ENCODE measurements at places on chromosomes 11 and 22.

GRCh38 chr22:29258407-29259252, 9.2 kb downstream of the RHBDD3 start:
- DNase-seq, result no peak

GRCh38 chr11:99080154-99080553, 59.4 kb downstream of the CNTN5 start:
- no peak for DNase-seq

- DNase-seq, result no peak
Measured at GRCh38 chr11:69546735-69547370, 65.4 kb downstream of the LINC01488 start.

GRCh38 chr22:45430871-45431270, 17.4 kb downstream of the RIBC2 start:
- DNase-seq, result no peak

GRCh38 chr11:10317776-10318526, 13.1 kb downstream of the ADM start:
- no peak for DNase-seq

DNA sequence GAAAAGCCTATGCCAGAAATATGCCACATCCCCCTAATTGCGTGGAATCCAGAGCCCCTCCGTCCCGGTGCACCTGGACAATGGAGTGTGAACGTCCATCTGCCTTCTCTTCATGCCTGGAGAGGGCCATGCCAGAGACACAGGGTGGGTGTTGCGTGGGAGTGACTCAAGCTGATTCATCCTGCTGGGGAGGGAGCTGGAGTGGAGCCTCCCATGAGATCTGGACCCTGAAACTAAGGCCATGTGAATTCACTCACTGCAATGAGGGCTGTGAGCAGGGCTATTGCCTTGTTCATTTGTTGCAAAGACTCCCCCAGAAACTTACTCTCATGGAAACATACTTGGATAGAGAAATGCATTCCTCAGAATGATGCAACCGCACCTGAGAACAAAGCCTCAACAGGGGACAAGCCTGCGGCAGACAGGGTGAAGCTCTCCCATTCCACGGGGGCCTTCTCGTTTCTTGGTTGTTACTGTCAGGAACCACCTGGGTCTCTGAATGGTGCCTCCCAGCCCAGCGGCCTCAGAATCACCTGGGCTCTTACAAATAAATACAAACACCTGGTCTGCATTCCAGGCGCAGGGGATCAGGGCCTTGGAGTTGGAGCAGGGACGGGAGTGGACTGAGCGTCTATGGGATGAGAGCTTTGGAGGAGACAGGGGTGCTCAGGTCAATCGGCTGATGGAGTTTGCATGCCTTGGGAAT, 1031.2 kb downstream of the BRD1 start:
- DNase-seq, result no peak

DNA sequence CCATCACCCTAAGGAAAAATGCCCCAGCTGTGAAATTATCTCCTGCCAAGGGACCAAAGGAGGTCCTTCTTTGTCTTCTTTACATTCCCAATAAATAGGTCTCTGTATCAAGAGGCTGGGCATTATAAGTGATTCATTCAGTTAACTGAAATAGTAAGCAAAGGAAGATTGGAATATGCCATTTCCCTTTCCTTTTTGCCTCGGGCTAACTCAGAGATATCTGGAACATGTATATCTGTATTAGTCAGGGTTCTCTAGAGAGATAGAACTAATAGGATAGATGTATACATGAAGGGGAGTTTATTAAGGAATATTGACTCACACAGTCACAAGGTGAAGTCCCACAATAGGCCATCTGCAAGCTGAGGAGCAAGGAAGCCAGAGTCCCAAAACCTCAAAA, 15.3 kb upstream of the CWF19L2 start:
- DNase-seq, result no peak

DNA sequence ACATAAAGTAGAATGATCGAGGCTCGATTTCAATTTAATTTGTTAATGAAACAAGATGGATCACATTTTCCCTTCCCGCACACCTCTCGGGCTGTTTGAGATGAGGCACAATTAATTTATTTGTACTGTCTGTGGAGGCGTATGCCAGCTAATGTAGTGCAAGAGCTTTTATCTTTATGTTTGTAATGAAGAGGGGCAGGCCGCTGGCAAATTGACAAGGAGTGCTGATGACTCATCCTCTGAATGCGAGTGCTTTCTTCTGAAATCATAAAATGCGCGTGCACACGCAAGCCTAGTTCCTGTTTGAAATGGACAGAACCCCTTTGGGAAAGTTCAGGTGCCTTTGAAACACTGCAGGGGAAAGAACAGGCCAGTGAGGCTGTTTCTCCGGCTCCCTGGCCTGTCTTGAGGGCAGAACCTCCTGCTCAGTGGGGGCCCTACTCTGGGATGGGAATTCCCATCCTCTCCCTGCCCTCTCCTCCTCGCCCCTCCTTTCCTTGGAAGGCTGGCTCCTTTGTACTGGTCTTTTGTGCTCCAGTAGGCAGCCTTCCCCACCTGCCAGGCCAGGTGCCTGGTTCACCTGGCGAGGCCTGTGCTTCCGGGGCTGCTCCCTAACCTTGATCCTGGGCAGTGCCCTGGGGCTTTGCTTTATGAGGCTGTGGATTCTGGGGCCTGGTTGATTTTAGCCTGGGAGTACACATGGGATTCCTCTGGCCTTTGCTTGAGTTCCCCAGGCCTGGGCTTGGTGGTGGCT, 50.3 kb downstream of the TEAD1 start:
- peak; percentile 73 for DNase-seq

GRCh38 chr22:41657709-41658108, 31.0 kb downstream of the SNU13 start:
- DNase-seq, result no peak

GRCh38 chr11:19979519-19979845, 180.8 kb downstream of the DBX1 start:
- DNase-seq, result no peak

GRCh38 chr11:12704049-12704448, 29.8 kb downstream of the TEAD1 start:
- DNase-seq, result no peak

DNA sequence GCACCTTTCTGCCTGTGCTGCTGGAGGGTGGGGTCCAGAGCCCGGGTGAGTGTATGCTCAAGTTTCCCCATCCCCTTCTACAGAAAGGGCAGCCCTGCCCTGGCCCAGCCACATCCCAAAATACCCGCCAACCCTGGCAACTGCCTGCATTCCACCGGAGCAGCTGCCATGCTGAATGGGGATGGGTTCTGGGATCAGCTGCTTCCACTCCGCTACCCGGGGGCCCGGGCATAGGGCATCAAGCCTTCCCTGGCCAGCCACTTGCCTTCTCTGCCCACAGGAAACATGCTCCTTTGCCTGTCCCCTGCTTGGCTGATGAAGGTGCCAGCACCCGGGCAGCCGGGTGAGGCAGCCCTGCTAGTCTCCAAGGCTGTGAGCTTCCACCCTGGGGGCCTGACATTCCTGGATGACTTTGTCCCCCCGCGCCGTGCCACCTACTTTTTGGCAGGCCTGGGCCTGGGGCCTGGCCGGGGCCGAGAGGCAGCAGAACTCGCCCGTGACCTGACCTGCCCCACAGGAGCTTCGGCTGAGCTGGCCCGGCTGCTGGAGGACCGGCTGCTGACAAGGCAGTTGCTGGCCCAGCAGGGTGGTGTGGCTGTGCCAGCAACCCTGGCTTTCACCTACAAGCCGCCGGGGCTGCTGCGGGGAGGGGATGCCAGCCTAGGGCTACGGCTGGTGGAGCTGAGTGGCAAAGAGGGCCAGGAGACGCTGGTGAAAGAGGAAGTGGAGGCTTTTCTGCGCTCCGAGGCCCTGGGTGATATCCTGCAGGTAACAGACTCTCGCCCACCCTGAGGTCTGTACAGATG, 3.2 kb downstream of the CARNS1 start:
- no peak for DNase-seq

DNA sequence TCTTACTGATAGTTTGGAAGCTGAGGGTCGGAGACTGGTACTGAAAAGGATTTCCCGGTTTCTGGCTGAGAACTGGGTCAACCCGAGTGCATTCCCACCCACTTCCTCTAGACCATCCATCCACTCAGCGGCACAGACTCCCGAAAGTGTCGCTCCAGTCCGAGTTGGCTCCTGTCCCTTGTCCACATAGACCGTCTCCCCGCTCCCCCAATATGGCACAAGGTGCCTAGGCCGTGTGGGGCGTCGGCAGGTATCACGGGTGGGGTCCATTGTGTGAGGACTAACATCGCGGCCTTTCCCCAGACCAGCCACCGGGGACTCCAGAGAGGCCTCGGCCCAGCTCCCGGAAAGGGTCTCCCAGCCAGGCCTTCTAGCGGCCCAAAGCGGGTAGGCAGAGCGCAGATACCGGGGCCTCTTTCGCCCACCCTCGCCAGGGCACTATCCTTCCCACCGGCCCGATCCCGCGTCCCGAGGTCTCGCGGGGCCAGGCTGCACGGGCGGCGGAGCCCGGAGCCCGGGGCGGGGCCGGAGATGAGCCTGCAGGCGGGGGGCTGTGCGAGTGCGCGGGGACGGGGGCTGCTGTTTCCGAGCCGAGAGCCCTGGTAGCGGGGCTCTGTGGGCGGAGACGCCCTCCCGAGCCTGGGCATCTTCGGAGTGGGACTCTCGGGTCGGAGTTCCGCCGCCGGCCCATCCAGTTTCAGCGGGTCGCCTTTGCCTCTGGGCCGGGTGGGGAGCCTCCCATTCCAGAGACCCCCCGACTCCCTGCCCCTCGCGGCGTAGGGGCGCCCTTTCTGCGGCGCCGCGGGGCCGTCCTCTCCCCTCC, 21.1 kb downstream of the SERPINH1 start:
- DNase-seq, result no peak

- no peak for DNase-seq
Measured at GRCh38 chr11:119788911-119789560, 60.0 kb upstream of the NECTIN1 start.

DNA sequence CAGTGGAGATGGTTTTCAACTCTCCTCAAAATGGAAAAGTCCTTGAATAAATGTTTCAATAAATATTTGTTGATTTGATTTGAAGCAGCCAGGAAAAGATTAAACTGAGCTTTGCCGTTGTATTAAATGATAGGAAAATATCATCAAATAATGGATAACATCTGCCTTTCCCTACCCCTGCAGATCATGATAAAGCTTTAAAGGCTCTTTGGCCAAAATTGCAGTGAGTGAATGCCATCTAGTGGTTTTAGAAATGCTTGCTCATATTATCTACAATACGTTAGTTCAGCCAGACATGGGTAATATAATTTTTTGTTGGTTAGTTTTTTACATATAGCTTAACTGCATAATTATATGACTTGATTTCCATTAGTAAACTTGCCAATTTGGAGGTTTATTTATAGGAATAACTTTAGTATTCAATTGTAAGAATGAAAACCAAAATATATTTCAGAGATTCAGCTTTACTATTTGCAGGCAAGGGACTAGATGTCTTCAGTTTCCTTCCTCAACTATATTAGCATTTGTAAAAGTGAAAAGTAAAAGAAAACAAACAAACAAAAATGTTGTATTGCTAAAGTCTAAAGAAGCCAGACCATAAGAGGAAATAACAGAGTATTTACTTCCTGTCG, 159.2 kb downstream of the MSANTD4 start:
- no peak for DNase-seq

DNA sequence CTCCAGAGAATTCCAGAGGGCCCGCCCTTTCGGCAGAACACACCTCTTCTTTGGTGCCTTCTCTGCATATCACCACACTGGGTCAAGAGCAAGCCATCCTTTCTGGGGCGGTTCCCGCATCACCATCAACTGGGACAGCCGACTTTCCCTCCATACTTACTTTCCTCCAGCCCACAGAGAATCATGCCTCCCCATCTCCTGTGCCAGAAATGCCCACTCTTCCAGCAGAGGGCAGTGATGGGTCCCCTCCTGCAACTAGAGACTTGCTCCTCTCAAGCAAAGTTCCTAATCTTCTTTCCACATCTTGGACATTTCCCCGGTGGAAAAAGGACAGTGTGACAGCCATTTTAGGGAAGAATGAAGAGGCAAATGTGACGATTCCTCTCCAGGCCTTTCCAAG, 157.7 kb downstream of the C11orf91 start:
- no peak for DNase-seq

GRCh38 chr11:65167656-65168055, 2.4 kb upstream of the SPDYC start:
- DNase-seq, result no peak

DNA sequence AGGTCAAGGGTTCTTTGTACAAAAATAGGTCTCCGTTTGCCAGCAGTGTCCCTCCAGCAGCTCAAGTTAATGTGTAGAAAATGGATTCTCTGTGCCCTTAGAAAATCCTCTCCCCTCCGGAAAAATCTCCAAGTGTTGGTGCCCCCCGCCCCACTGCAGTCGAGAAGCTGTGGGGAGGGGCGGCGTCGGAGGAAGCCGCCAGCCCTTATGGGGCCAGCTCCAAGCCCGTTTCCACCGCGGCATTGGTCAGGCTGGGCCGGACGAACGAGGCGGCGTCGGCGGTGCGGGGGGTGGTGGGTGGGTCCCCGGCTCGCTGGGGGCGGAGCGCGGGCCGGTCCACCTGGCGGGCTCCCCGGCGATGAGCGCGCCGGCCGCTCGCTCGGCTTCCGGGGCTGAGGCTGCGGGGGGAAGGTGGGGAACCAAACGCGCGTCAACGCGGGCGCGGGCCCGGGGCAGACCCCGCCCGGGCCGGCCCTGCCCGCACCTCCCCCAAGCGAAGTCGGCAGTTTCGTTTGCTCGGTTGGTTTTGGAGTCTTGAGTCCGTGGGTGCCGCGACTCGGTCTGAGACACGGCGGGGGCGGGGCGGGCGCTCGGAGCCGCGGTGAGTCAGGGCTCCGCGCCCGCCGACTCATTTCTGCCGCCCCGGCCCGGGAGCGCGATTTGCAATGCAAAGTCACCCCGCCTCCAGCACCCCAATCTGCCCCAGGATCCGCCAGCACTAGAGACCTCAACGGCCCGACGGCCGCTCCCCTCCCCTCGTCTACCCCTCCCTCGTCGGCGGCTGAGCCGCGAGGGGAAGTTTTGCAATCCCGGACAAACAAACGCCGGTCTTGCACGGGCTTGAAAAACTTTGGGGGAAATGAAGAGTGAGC, 1.4 kb downstream of the ASCL2 start:
- DNase-seq, result no peak

DNA sequence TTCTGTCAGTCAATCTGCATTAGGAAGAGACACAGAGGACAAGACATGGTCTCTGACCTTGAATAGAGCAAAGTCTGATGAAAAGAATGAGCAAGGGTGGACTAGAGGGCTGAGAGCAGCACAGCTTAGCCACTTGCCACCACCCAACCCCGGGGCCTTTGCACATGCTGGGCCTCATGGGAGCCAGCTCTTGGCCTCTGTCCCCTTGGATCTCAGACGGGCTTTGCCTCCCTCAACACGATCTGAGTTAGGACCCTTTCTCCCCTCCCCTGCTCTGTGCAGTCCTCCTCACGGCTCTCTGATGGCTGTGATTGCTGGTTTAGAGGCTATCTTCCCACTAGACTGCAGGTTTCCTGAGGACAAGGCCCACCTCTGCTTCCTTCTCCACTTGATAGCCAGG, 131.6 kb upstream of the B3GAT1 start:
- DNase-seq, result no peak
